ENCODE measurements at places on chromosomes 2 and 18. TPM values are rescaled to one million over a fixed set of nuclear protein-coding genes. Genes with fewer than 3 reads are reported as not detected.

- no peaks in the 10 kb centered on the region for H3K36me3 ChIP-seq
- no peaks in the 10 kb centered on the region for H3K27me3 ChIP-seq
- no peak overlapping the region for H3K4me3 ChIP-seq
Measured at GRCh38 chr2:181949047-181949446, 36.6 kb upstream of the PPP1R1C start.

GRCh38 chr2:201909348-201909747, 103.0 kb downstream of the CDK15 start:
- H3K27me3 ChIP-seq, result no peaks in the 10 kb centered on the region
- DNase-seq, result peak; percentile 98
- no peaks in the 10 kb centered on the region for H3K36me3 ChIP-seq
- peaks cover 36% of the 10 kb centered on the region for H3K4me1 ChIP-seq
- H3K4me3 ChIP-seq, result peak overlapping the region; percentile 39

- no peaks in the 10 kb centered on the region for H3K27me3 ChIP-seq
- H3K4me3 ChIP-seq, result no peak overlapping the region
- H3K27ac ChIP-seq, result no peak overlapping the region
- no peaks in the 10 kb centered on the region for H3K36me3 ChIP-seq
- no peaks in the 10 kb centered on the region for H3K4me1 ChIP-seq
Measured at GRCh38 chr2:126880324-126880723, 18.4 kb upstream of the TEX51 start.

Gene TANK
- 55.7 TPM for total RNA-seq
